Myocyte (in vitro differentiated cells): ENCODE measurements at places on chromosomes 11 and 22.
A peak's percentile ranks its signal among the peaks of the same experiment; 100 is the strongest.

GRCh38 chr11:94131718-94132115 lies 3.1 kb downstream of the PANX1 start:
- no peak for DNase-seq

DNA sequence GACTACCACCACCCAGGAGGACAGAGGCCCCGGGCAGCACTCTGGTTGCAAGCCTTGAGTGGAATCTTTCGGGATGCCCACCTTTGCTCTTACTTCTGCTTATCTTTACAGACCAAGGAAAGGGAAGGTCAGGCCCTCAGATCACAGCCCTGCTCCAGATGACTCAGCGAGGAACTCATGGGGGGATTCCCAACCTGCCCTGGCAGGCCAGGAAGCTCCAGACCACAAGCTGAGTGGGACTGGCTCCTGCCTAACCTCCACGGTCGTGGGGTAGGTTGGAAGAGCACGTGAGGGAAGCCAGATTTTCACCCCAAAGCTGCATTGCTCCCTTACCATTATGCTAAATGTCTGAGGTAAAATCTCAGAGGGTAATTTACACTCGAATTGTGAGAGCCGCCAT lies 11.8 kb downstream of the TBC1D10A start:
- DNase-seq, result no peak

DNA sequence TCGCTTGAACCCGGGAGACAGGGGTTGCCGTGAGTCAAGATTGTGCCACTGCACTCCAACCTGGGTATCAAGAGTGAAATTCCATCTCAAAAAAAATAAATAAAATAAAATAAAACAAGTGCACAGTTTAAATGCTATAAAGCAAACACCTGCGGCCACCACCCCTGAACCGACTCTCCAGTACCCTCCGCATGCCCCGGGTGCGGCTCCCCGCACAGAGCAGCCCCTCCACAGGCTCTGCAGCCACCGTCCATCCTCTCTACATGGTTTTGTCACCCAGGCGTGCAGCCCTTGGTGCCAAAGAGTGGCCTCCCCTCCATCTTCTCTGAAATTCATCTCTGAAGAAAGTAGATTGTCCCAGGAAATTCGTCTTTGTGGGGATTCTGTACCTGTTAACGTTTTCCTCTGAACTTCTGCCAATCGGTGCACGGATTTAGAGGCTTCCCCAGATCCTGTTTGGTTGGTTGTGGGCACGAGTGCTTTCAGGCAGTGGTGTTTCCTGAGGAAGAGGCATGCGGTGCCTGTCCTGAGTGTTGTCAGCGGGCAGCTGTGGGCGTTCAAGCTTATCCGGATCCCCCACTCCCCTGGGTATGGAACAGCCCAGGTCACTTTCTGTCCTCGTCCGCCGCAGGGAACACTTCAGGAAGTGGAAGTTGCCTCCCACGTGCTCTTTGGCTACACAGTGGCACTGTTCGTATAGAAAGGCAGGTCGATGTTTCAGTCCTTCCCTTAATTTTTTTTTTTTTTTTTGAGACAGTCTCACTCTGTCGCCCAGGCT lies 4.1 kb downstream of the MIOX start:
- DNase-seq, result no peak

GRCh38 chr11:109320595-109320994 lies 101.4 kb upstream of the C11orf87 start:
- no peak for DNase-seq

DNA sequence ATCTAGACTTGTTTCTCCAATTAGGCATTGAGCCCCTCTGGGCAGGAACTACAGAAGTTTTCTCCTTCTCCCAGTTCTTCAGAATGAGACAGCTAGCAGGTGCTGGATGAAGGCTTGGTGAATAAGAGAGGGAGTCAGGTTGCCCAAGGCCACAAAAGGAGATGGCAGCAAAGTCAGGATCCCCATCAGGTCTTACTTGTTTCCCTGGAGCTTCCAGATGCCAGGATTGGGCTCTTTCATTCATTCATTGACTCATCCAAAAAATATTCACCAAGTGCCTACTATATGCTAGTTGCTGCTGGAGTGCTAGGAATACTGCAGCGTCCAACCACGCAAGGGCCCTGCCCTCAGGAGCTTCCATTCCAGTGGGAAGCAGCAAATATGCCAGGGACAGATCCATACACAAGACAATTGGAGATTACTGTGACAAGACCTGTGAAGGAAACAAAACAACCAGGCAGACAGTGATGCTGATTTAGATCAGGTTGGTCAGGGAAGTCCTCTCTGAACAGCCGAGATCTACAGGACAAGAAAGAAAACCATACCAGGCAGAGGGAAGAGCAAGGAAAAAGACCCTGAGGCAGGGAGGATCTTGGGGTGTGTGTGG lies 24.6 kb upstream of the LMO1 start:
- no peak for DNase-seq

- no peak for DNase-seq
Measured at GRCh38 chr11:27453701-27454100, 18.9 kb downstream of the LGR4 start.

DNA sequence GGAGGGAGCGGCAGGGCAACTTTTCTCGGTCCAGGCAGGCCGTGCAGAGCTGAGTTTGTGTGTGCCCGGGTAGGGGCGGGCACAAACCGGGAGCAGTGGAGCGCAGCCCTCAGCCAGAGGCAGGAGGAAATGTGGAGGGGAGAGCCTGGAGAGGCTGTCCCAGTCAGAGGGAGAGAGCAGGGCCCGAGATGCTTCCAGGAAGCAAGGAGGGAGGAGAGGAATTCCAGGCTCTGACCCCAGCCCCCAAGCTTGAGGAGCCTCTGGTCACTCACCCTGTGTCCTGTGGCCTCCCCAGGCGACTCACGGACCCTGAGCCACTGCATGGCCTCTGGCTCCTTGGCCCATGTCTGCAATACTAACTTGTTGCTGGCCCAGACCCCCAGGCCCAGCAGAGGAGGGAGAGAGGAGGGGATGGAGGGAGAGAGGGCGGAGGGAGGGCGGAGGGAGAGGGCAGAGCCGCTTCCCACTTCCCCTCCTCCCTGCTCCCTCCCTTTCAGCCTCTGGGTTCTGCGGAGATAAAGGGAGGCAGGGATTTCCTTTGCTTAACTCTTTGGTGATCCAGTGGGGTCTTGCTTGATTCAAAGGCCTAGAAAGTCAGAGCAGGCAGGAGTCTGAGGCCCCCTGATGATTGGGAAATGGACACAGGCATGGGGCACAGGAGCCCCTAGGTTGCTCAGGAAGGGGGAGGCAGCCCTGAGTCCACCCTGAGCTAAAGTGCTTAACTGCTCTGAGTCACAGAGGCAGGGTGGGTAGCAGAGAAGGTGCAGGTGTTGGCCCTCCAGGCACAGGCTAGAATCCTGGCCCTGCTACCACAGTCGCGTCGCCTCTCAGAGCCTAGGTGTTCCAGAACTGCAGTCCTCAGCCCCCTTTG lies at the start of gene C1QTNF6:
TSS of gene C1QTNF6 (minus strand) at position 357 of the 871 bp plus-strand sequence. CDS start at position 323, 34 bp downstream.
- no peak for DNase-seq

DNA sequence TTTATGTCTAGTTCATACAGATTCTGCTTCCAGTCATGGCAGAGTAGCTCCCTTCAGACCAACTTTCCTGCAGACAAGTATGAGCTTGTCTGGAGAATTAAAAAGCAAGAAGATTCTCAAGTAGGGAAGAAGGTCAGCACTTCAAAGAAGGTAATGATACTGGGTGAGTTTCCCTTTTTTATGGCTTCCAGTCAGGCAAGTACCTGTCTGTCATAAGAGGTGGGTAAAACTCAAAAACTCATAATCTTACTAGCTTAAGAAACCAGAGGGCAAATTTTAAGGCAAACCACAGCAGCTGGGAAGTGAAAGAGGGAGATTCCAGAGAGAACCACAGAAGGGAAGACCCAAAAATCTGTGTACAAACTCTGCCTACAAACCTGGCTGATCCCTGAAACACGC lies 54.2 kb downstream of the DENND5A start:
- peak; percentile 52 for DNase-seq

DNA sequence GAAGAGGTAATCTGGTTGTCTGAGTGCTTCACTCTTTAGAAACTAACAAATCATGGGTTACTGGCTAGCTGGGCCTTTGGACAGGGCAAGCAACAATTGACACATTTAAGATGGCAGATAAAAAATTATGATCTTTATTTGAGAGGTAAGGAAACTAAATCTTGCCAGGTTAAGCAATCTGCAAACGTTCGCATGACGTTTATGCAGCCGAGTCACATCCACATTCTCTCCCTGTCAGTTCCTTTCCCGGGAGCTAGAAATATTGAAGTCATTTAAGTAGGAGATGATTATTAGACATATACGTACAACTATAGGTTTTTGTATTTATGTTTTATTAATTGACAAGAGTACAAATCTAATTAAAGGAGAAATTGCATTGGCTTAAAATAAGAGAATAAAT lies 57.4 kb upstream of the RCN1 start:
- no peak for DNase-seq

GRCh38 chr22:38754751-38755154 lies 1.0 kb downstream of the SUN2 start:
- peak; percentile 38 for DNase-seq

DNA sequence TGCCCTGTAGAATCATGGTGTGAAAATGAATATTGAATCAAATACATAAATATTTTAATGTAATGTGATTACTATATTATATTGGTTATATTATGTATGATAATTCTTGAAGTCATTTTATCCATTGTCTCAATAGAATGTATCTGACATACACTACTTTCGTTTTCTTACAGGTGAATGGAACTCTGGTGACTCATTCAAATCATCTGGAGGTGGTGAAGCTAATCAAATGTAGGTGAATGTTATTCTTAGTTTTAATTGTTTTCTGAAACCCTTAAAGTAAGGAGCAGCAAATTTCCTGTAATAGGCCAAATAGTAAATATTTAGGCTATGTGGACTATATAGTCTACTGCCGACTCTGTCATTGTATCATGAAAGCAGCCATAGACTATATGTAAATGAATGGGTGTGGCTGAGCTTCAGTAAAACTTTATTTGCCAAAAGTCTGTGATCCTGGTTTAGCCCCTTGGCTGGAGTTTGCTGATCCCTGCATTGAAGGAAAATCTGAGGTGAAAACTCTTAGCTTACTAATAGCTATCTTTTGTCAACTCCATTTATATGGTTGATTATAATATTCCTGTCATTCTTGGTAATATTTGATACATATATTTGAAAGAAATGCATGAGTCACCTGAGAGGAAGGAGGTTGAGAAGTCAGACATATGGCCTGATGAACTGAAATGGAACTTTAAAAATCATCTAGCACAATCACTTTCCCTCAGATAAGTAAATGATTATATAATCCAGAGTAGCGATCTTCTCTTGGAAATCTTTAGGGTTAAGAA lies 87.2 kb upstream of the GRIK4 start:
- no peak for DNase-seq

GRCh38 chr11:118607401-118608359 lies at the start of gene PHLDB1:
TSS of gene PHLDB1 (plus strand) at chr11:118607615. CDS start at chr11:118613837, 6,222 bp downstream.
- DNase-seq, result peak; percentile 76

GRCh38 chr11:10351765-10352641 lies 47.1 kb downstream of the ADM start:
- DNase-seq, result peak; percentile 90

GRCh38 chr22:48926136-48926535 lies 901.5 kb downstream of the BRD1 start:
- DNase-seq, result no peak

DNA sequence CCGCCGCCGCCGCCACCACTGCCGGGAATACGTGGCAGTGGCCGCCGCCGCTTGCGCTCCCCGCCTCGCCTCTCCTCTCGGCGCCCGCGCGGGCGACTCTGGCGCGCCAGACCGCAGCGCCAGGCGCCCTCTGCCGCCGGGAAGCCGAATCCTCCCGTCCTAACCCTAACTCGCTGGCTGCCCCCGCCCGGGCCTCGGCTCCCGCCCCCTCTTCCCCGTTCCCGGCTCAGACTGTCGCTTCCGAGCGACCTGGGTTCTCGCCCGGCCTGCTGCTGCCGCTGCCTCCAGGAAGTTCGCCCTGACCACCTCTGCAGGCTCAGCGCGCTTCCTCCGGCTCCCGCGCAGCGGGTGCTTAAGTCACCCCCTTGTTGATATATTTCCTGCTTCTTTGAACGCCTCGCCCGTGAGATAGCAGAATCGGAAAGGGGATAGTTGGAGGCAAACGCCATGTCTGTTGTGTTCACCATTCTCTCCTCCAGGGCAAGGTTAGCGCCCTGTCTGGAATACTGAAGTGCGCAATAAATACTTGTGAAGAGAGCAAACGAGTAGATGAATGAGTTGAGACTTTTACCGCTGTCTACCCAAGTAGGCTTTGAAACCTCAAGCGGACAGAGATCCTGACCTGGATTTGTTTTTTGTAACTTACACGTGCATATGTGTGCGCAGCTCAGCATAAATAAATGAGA lies at the start of gene SMCO4:
TSS of gene SMCO4 (minus strand) at position 100 of the 686 bp plus-strand sequence. CDS start 64,202 bp downstream, outside the sequence.
- peak; percentile 79 for DNase-seq
